Stimulated activated CD4-positive, alpha-beta T cell treated with anti-CD3 and anti-CD28 coated beads, Interleukin-15, amount 100 ng/mL, for 24 hours (primary cell): ENCODE measurements at places on chromosomes 1 and 21.

GRCh38 chr1:143625886-143626285 lies 345.9 kb downstream of the FAM72C start:
- DNase-seq = no peak

GRCh38 chr1:61245696-61246400 lies 163.5 kb downstream of the NFIA start:
- no peak for DNase-seq

DNA sequence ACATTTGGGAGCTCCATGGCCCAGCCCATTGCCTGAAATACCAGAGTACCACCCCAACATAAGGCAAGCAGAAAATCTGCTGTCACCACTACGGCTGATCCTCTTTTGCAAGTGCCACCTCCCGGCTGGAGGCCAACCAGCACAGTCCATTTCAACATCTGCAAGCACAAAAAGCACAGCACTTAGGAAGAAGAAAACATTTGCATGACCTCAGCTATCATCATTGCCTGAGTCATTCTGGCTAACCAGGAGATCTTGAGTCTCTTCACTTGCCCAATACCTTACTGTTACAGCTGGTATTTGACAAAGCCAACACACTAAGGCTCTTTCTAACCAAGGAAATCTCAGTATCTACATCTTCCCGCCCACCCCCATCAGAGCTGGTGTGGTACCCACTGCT lies 55.9 kb downstream of the NEK7 start:
- DNase-seq = no peak

DNA sequence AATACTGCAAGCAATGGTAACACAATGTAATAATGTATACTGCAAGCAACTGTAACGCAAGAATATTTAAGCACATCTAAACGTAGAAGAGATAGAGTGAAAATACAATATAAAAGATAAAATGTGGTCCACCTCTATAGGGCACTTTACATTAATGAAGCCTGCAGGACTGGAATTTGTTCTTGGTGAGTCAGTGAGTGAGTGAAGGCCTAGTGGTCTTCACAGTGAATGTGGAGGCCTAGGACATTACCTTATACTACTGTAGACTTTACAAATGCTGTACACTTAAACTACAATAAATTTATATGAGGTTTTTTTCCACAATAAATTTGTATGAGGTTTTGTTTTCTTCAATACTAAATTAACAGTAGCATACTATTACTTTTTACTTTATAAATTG lies 287.4 kb upstream of the SNX7 start:
- DNase-seq = no peak

GRCh38 chr1:227938276-227938675 lies 9.5 kb downstream of the WNT9A start:
- no peak for DNase-seq

- no peak for DNase-seq
These were observed 3.6 kb upstream of the SPATC1L start for GRCh38 chr21:46187814-46188213.

GRCh38 chr1:232521660-232522059 lies 108.3 kb downstream of the SIPA1L2 start:
- DNase-seq = no peak

GRCh38 chr1:53604291-53604919 lies 134.6 kb downstream of the GLIS1 start:
- no peak for DNase-seq

DNA sequence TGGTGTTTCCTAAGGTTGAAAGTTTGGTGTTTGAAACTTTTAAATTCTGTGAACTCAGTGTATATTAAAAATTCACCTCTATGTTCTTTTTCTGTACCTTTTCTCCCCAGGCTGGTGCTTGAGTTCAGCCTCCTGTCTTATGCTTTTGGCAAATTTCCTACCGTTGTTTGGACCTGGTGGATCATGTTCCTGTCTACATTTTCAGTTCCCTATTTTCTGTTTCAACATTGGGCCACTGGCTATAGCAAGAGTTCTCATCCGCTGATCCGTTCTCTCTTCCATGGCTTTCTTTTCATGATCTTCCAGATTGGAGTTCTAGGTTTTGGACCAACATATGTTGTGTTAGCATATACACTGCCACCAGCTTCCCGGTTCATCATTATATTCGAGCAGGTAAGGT lies 24.9 kb upstream of the AXDND1 start:
- DNase-seq = no peak

DNA sequence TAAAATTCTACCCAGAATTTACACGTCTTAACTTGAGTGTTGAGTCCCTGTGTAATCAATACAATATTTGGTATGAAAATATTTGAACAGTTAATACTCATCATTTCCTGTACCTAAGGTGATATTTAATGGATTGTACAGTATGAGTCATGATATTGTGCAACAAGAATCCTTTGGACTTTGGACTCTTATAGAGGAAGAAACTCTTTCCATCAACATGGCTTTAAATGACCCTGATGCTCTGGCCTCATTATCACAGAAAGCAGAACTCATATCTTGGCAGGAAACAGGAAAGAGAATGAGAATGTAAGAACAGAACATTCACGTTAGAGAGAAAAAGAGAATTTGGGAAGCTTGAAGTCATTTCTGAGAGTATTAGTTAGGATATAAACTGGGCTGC lies 168.8 kb upstream of the B3GALT2 start:
- DNase-seq = no peak

DNA sequence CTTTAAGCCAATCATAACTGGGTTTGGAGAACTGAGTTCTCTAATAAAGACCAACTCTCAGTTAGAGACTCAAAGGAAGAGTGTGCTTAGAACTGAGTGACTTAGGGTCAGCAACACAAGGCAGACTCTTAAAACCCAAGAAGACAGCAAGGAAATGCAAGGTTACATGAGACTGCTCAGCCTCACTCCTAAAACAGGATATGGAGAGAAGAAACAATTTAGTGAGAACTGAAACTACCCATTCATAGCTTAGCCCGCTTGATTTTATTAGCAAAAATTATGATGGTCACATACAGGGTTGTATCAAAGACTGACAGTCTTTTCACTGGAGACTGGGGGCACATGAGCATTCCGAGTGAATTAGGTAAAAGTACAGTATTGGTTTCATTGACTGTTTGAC lies 78.9 kb upstream of the DMRTA2 start:
- DNase-seq = no peak
